ENCODE measurements at places on chromosomes 11 and 22.

GRCh38 chr22:20904008-20904979, 12.9 kb upstream of the CRKL start:
- no peak for DNase-seq

- DNase-seq, result no peak
Measured at GRCh38 chr11:72328366-72329224, 84.6 kb upstream of the PHOX2A start.

- no peak for DNase-seq
Measured at GRCh38 chr11:86514453-86514852, 139.8 kb downstream of the CCDC81 start.

DNA sequence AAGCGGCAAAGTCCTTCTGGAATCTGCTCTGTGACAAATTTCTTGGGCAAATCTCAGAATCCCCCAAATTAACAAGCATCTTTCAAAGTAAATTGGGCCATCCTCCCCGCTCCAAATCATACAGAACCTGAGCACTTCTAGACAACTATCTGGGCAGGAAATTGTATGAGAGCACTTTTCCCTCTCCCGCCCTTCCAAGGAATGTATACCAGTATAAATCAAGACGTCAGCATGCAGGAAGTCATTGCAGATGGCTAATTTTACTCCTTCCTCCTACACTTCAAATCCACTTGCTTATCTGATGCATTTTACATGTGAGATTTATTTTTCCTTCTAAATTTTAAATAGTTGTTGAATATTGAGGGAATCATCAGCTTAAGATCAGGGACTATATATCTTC, 52.1 kb downstream of the NTM start:
- DNase-seq, result no peak

DNA sequence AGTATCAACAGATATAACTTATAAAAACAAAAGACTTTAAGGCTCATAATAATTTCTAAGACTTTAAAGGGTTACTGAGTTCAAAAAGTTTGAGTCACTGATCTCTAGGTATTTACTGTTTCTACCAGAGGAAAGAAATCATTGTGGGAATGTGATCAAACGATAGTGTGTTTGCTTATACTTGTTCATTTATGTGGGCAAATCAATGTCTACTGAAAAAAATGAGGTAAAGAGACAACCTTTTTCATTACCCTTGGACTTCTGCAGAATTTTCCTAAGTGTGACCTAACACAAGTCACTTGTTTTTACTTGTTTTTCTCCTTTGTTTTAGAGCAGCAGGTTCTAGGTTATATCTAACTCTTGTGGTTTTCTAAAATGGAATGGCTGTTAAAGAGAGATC, 65.4 kb downstream of the PRR5L start:
- DNase-seq, result no peak

GRCh38 chr11:61477727-61478148, 30.8 kb upstream of the LRRC10B start:
- DNase-seq, result no peak

- no peak for DNase-seq
Measured at GRCh38 chr22:19876314-19876940, 21.8 kb upstream of the GNB1L start.

DNA sequence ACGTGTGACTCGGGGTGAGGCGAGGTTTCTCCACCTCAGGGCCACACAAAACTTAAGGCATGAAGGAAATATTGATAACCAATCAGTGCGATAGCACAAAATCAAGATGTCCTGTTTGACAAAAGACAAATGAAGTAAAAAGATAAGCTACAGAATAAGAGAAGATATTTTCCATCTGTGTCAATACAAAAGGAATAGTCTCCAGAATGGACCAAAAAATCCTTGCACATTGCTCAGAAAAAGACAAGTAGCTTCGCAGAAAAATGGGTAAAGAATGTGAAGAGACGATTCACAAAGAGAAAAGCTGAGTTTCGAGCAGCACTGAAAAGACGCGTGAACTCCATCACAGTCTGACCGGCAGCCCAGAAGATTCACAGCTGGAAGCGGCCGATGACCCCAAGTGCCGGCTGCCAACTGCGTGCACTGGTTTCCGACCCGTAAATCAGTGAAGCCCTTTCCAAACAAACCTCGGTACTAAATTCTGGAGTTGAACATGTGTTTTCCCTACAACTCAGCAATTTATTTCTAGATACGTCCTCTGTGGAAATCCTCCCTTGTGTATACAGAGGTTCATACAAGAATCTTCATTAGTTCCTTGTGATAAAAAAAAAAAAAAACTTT, 308.4 kb downstream of the BRD1 start:
- no peak for DNase-seq

- no peak for DNase-seq
Measured at GRCh38 chr22:39220890-39221850, 23.6 kb downstream of the PDGFB start.

GRCh38 chr11:82229341-82229740, 504.3 kb downstream of the FAM181B start:
- no peak for DNase-seq

GRCh38 chr11:56855217-56855616, 106.7 kb upstream of the OR9G4 start:
- DNase-seq, result no peak

- no peak for DNase-seq
Measured at GRCh38 chr22:47835726-47836125, 1073.3 kb downstream of the TBC1D22A start.

- no peak for DNase-seq
Measured at GRCh38 chr11:68033708-68034045, 3.2 kb downstream of the NDUFS8 start.

DNA sequence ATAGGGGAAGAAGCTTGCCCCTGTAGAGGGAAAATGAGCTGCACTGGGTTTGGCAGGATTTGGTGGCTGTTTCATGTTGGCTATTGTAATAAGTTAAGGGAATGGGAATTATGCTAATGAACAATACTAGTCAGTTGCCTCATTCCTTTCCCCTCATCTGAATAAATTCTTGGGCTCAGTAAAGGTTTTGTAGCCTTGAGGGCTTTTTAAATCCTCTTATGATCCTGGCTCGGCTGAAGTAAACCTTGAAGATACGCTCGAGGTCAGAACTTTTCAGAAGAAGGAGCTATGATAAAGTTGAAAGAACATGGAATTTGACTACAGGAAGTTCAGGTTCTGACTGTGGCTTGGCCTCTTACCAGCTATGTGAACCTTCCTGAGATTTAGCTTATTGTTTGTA, 448.7 kb downstream of the RAB38 start:
- no peak for DNase-seq

DNA sequence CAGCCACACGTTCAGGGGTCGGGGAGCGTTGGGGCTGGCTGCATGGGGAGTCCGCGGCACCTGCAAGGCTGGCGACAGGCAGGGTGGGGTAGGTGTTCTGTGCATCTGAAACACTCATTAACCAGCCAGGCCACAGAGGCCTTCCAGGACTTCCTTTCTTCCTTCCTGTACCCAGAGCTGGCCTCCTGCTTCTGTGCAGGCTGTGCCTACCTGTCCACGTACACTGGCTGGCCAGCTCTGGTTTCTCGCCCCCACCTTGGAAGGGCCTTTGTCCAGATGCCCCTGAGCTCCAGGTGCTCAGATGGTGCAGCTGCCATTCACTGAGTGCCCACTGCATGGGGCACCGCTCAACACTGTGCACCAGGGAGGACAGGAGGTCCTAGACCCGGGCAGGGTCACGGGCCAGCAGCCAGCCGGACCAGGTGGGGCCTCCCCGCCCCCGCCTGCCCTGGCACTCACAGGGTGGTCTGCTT, 15.9 kb downstream of the TTLL12 start:
- DNase-seq, result no peak

DNA sequence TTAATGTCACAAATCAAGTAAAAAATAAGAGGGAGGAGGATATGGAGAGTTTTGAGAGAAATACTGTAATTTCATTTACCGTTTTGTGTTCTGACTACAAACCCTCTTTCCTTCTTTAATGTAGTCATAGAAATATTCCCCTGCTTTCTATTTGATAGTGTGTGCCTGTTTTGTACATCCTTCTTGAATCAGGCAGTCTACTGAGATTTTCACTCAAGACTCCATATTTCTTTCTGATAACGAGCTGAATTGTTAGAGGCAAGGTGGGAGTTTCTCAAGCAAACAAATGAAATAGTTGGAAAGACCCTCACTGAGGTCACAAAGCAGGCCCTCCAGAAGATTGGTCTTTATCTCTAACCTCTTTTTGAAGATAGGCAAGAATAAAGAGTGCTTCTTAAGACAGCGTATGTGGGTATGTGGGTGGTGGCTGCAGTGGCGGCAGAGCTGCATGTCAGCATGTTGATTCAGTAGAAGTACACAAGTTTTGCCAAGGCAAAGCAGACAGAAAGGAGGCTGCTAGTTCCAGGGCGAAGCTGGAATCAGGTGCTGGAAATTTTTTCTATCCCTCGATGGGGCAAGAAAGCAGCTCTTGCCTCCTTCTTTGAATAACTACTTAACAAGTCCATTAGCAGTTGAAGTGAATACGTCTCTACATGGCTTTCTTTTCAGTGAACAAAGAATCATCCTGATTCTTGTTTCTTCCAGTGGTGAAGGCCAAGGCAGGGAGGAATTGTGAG, 164.2 kb downstream of the FAM76B start:
- DNase-seq, result no peak

GRCh38 chr11:34181856-34182405, 76.5 kb downstream of the NAT10 start:
- no peak for DNase-seq

DNA sequence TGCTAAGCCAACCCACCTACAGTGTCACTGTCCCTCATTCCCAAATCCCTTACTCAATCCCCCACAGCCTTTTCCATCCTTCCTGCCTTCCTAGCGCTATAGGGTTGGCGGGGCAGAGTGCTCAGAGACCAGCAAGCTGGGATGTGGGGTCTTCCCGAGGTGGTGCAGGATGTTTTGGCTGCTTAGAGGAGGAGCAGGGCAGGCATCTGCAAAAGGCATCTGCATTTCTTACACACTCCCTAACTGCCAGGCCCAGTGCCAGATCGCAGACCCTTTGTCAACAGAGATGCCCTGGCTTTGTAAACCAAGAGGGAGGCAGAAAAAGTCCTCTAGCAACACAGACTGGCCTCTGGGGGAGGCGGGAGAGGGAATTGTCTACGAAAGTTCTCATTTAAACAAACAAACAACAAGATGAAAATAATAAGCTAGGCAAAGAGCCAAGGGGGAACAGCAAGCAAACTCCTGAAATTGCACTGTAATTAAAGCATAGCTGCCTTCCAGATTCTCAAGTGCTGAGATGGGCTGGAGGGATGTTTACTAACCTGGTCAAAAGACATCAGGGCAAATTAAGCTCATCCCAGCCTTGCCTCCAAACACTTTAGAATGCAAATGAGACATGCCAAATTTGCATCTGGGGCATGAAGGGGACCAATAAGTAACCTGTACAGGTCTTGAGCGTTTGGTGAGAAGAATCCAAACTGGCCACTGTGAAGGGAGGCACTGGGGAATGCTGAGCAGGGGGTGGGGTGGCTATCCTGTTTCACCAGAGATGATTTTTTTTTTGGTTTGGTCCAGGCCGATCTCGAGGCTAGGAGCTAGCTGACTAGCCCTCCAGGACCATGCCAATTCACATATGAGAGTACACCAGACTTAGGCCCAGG, 38.1 kb upstream of the ADA2 start:
- no peak for DNase-seq

- no peak for DNase-seq
Measured at GRCh38 chr11:130527636-130528297, 79.3 kb downstream of the ADAMTS15 start.

DNA sequence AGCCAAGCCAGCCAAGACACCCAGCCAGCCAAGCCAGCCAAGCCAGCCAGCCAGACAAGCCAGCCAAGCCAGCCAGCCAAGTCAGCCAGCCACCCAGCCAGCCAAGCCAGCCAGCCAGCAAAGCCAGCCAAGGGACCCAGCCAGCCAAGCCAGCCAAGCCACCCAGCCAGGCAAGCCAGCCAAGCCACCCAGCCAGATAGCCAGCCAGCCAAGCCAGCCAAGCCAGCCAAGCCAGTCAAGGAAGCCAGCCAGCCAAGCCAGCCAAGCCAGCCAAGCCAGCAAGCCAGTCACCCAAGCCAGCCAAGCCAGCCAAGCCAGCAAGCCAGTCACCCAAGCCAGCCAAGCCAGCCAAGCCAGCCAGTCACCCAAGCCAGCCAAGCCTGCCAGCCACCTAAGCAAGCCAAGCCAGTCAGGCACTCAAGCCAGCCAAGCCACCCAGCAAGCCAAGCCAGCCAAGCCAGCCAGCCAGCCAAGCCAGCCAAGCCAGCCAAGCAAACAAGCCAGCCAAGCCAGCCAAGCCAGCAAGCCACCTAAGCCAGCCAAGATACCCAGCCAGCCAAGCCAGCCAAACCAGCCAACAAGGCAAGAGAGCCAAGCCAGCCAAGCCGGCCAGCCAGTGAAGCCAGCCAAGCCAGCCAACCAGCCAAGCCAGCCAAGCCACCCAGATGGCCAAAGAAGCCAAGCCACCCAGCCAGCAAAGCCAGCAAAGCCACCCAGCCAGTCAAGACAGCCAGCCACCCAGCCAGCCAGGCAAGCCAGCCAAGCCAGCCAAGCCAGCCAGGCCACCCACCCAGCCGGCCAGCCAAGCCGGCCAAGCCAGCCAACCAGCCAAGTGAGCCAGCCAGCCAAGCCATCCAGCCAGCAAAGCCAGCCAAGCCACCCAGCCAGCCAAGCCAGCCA, 33.3 kb downstream of the CCT8L2 start:
- DNase-seq, result no peak
